ENCODE measurements at places on chromosomes 2 and 18.

DNA sequence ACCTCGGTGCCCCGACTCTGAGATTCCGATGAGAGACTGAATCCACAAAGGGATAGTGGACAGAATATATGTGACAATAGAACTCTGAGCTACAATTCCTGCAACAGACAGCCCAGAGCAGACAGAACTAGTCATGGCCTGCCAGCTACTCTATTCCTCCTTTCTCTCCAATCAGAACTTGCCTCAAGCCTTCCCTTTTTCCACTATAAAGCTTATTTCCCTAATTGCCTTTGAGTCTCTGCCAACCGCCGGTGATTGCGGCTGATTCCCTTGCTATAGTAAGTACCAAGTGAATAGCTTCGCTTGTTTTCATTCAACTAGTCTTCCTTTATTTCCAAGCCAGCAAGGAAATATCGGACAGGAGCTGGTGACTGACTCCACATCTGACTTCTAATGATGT is 96.8 kb downstream of the DSC3 start:
- no peak for DNase-seq

GRCh38 chr18:55272510-55273243 is 313.4 kb upstream of the CCDC68 start:
- DNase-seq, result no peak

DNA sequence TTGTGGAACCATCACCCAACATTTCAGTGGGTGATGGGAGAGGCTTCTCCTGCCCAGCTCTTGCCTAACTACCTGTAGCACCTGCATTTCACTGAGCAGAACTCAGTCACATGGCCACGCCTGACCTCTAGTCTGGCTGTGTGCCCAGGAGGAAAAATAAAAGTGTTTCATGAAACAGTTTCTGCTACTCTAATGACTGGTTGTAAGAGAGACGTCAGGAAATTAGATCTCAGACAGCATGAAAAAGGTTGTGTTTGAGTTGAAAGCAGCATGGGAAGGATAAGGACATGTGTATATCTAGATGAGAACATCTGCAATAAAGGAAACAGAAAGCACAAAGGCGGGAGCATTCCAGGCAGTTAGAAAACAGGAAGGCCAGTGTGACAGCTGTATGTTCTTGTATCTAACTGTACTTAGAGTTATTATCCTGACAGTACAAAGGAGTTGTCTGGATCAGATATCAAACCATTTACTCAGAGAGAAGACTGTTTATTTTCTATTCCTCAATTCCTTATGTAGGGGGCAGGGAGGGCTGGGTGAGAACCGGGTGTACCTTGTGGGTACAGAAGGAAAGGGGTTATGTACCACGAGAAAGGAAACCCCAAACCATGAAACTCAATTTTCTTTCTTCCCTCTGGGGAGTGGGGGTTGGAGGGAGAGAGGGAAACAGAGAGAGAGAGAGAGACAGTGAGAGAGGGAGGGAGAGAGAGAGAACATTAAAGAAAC is 307.4 kb upstream of the VWC2L start:
- no peak for DNase-seq

DNA sequence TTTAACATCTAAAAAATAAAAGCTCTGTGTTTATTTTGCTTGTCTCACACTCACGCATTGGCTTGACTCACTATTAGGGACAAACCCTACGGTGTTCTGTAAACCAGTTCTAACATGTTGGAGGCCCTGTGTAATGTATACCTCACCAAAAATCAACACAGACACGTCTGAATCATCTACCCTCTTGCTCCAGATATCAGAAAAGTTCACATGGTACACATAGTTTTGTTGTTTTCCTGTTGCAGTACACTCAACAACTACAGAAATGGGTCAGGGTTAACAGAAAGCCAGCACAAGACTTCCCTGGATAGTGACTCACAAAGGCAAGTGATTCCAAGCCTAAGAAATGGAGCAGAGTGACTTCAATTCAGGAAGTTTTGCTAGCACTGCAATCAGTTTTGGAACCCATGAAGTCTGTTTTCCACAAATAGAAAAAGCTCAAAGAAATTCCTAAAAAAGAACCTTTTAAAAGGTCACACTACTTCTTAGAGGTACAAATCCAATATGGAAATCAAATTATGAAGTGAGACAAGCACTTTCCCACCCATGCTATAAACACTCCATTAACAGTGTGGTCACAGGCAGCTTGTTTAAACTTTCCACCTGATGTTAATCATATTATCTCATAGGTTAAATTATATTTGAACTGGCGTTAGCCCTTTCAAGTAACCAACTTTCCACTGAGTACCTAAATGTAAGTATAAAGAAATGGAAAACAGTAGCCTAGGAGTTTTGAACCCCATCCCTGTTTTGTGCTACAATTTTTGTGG is 87.4 kb downstream of the GAREM1 start:
- DNase-seq, result no peak

DNA sequence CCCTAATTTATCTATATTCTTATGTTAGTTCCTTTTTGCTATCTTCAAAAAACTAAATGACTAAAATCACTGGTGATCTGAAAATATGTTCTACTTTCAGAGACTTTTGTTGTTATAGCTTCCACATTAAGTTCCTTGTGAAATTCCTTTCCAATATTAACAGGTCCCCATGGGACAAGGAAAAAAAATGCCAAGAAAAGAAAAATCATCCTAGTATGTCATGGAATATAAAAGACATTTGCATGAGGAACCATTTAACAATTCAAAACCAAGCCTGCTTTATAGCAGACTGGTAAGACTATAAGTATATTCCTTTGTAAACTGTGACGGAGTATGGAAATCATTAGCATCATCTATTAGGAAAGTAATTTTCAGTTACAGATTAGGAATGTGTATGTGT is 48.1 kb downstream of the COBLL1 start:
- DNase-seq, result no peak

DNA sequence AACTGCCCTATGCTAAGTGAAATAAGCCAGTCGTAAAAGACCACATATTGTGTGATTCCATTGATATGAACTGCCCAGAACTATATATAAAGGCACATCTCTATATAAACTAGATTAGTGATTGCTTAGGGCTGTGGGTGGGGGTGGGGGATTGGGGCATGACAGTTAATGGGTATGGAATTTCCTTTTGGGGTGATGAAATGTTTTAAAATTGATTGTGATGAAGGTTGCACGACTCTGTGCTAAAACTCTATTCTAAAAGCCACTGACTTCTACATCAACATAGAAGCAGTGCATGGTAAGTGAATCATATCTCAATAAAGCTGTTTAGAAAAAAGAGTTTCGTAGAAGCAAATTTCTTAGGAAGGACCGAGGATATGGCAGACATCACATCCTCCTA is 53.0 kb downstream of the CDCA7 start:
- DNase-seq, result no peak

- DNase-seq, result no peak
Observed at GRCh38 chr2:39039072-39039471, 81.8 kb downstream of the SOS1 start.

DNA sequence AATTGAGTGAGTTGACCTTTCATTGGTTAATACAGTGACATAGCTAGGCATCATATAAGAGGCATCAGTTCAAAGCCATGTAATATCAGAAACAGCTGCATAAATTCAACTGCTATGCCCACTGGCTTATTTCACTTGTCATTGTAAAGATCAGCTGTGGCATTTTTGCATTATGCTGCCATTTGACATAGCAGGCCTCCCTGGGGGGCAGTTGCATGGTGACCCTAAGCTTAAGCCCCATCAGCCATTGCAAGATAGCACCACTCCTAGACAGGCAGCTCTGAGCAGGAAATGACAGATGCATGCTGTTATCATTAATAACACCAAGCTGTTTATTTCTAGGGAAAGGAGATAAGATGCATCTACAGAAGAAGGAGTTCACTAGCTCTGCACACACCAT is 233.4 kb upstream of the CNTNAP5 start:
- no peak for DNase-seq

- no peak for DNase-seq
Observed at GRCh38 chr2:202135091-202135874, 62.2 kb downstream of the KIAA2012 start.

DNA sequence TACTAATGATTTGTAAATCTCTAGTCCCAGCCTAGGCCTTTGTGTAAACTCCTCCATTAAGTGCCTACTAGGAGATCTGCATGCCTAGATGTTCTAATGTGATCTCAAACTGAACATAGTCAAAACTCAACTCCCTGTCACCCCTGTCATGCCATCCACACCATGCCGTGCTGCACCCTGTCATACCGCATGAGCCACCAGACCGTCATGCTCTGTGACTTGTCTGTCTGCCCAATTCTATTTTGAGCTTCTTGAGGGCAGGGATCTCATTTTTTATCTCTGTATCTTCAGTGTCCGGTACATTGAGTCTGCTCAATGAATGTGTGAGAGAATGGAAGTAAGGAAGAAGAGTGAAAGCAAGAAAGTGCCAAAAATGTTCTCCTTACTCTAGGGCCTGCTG is 35.5 kb downstream of the GREB1L start:
- DNase-seq, result no peak

- no peak for DNase-seq
Observed at GRCh38 chr2:199543606-199544172, 86.0 kb upstream of the SATB2 start.

- DNase-seq, result no peak
Observed at GRCh38 chr18:5969989-5970403, 74.7 kb upstream of the TMEM200C start.

GRCh38 chr2:181662287-181662686 is 5.4 kb upstream of the CERKL start:
- no peak for DNase-seq

- DNase-seq, result no peak
Observed at GRCh38 chr2:174552880-174553279, 44.7 kb downstream of the WIPF1 start.

DNA sequence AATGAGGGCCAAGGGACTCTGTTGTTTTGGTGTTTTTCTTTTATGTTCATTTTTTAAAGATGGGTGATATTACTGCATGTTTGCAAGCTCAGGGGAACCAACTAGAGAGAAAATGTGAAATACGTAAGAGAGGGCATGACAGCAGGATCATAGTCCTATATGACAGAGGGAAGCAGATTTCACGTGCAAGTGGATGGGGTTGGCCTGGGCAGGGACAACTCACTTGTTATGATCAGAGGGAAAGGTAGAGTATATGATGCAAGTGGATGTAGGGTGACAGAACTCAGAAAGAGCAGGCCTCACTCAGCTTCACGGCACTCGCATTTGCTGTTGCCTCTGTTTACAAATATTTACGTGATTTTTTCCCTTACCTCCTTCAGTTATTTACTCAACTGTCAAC is 67.0 kb downstream of the OLA1 start:
- DNase-seq, result no peak

DNA sequence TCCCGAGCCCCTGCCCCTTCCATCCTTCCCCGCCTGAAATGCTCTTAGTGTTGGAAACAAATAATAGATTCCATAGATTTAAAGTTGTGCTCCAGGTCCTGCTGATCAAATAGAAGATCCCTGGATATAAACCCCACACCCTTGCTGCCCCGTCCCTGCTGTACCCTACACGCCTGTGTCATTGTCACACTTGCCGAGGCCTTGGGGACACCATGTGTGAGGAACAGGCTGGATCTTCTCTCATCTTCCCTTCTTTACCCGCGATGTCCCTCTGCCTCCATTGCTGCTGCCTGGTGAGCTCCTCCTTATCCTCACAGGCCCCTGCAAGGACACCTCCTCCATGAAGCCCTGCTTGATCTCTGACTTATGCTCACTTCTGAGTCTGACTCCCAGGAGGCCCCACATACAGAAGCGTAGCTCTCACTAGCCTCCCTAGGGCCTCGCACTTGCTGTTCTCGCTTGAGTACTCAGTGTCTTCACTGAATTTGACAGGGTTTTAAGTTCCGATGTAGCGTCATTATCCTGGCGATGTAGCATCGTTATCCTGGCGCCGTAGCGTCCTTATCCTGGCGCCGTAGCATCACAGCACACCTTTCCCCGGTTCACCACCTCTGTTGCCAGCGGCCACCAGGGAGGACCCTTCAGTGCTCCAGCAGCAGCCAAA is 221.9 kb downstream of the NDUFA10 start:
- no peak for DNase-seq

DNA sequence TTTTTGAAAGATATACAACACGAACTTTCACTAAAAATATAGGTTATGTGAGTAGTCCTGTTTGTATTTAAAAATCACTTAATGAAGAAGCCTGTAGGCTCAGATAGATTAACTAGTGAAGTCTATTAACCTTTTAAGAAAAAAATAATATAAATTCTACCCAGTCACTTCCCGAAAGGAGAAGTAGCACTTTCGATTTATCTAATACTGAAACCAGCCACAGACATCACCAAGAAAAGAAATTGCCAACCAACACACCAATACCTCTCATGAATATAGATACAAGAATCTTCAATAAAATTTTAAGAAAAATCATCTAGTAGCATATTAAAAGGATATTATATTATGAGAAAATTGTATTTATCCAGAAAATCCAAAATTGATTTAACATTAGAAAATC is 160.5 kb downstream of the GALNT13 start:
- DNase-seq, result no peak

DNA sequence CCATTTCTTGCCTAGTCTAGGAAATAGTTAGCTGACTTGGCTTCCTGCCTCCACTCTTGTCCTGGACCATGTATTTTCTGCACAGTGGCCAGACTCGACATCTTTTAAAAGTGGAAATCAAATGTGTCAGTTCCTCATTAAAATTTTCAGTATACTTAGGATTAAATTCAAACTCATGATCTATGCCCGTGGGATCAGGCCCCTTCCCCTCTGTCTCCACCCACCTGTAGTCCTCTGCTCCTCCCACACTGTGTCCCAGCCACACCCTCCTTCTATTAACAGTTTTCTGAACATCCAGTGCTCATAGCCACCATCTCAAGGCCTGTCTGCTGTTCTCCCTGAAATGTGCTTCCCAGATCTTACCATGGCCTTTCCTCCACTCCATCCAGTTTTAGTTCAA is 13.3 kb downstream of the ARHGAP25 start:
- no peak for DNase-seq

- DNase-seq, result no peak
Observed at GRCh38 chr2:84939426-84940087, 31.4 kb upstream of the KCMF1 start.

- no peak for DNase-seq
Observed at GRCh38 chr2:242015108-242016065, 145.9 kb downstream of the RTP5 start.

GRCh38 chr18:11937874-11938478 is 29.9 kb upstream of the MPPE1 start:
- no peak for DNase-seq

- DNase-seq, result no peak
Observed at GRCh38 chr18:43312891-43313290, 35.6 kb upstream of the SYT4 start.

GRCh38 chr2:200765139-200765951 is 46.4 kb upstream of the BZW1 start:
- no peak for DNase-seq

DNA sequence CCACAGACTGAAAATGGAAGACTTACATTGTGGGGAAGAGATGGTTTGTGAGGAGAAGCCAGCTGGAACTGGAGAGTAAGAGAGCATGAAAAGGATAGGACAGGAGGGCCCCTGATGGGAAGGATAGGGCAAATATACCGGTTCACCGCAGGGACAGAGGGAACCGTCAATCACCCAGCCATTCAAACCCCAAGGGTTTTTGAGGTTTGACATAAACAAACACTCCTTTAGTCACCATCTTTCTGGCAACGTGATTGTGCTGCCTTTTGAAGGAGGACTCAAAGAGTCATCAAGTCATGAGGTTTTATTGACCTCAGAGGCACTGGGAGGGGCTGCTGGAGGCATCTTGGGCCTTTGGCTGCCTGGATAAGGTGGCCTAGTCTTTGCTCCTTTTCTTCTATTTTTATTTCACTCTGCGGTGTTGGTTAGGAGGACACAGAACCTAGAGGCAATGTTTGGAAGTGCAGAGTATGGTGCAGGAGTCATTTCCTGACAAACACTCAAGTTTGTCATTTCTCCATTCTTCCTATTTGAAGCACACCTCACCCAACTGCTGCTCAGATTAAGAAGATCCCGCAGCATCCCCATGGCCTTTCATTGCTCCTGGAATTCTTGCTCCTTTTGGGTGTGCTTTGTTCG is 487.3 kb upstream of the SPRED2 start:
- no peak for DNase-seq

Measured in cortex of kidney (tissue), 1 donor.